T-helper 2 cell (primary cell): ENCODE measurements at places on chromosomes 6 and 20.

DNA sequence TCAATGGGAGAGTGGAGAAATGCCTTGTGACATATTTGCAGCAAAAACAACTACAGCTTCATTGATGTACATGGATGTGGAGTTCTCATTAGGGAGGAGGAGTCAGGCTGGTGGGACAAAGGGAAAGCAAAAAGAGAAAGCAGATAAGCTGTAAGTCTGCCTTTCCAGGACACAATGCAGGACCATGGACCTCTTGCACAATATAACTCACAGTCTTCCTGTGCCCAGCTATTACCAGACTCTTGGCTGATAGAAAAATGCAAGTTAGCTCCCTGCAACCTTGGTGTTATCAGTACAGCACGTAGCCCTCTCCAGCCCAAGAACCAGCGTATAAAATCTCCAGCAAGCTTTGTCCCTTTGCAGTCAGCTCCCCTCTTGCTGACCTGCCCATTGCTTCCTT lies 232.3 kb downstream of the NFATC2 start:
- DNase-seq: no peak

GRCh38 chr6:90397929-90398674 lies 101.5 kb upstream of the BACH2 start:
- DNase-seq: peak; percentile 80

DNA sequence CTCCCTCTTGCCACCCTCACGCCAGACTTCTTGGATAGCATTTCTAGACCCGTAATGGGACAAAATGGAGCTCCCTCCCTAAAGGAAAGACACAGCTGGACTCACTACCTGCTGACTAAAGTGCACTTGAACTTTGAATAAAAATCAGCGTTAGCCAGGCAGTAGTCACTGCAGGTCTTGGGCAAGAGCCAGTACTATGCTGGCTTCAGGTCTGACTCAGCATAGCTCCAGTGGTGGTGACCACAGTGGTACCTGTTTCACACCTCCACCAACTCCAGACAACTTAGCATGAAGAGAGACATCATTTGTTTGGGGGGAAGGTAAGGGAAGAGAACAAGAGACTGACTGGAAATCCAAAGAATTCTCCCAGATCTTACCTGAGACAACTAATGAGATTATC lies 906.8 kb downstream of the GRIK2 start:
- no peak for DNase-seq

DNA sequence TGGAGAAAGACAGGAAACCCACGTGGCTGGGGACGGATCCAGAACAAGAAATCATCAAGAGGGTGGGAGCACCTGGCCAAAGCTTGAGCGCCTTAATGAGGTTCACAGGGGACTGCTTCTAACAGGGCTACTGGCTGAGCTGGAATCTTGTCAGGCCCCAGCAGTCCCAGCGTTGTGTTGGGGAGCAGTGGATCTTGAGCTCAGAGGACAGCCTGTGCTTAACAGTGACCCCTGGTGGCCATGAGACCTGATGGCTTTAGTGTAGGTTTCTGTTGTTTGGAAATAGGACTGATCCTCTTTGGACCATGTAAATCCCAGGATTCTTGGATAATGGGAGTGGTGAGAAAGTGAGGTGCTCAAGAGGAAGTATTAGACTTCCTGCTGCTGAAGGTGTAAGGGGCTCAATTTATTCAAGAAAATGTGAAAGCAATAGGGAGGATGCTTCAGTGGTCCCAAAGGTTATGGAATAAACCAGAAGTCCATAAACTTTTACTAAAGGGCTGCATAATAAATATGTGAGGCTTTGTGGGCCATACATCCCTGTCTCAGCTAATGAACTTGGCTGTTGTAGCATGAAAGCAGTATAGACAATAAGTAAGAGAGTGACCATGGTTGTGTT lies 216.2 kb downstream of the NFATC2 start:
- DNase-seq: peak; percentile 44

GRCh38 chr6:114886670-114887436 lies 544.0 kb upstream of the HS3ST5 start:
- DNase-seq: no peak

DNA sequence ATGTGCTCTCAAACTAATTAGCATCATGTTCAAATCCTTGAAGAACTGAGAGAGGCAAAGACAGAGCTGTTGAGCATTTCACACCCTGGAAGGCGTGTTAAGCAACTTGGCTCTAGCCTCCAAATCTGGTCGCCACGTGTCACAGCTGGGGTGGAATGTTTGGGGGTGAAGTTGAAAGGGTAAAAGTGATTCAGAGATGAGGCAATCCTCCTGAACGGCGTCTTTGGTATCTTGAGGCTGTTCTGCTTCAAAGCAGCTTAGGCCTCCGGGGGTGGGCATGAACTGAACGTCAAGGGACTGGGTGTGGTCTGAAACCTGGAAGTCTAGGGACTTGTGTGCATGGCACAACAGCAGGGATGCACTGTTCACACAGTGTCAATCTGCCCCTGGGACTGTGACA lies 62.3 kb downstream of the TRAM2 start:
- no peak for DNase-seq

DNA sequence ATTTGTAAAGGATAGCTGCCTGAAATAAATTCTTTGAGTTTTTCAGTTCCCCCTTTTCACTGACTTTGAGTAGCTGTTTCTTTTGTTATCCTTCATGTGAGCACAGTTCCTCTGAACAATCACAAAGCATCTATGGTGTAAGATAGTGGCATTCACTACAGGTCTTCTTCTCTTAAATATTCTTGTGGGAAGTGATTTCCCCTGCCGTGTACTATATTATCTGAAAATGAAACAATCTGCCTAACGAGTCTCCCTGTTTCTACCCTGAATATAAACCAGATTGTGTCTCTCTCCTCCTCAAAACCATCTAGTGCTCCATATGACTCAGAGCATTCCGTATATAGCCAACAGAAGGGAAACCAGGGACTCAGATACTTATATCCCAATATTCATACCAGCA lies 380.1 kb upstream of the SOX4 start:
- no peak for DNase-seq

GRCh38 chr20:19835533-19836222 lies 77.6 kb downstream of the RIN2 start:
- DNase-seq: no peak

- DNase-seq: no peak
Observed at GRCh38 chr6:154933181-154933827, 61.8 kb upstream of the TIAM2 start.

GRCh38 chr6:152296648-152297376 lies 340.4 kb downstream of the SYNE1 start:
- DNase-seq: no peak

- no peak for DNase-seq
Observed at GRCh38 chr6:80446454-80447045, 340.1 kb downstream of the BCKDHB start.

- no peak for DNase-seq
Observed at GRCh38 chr6:6220718-6221117, 99.7 kb downstream of the F13A1 start.

DNA sequence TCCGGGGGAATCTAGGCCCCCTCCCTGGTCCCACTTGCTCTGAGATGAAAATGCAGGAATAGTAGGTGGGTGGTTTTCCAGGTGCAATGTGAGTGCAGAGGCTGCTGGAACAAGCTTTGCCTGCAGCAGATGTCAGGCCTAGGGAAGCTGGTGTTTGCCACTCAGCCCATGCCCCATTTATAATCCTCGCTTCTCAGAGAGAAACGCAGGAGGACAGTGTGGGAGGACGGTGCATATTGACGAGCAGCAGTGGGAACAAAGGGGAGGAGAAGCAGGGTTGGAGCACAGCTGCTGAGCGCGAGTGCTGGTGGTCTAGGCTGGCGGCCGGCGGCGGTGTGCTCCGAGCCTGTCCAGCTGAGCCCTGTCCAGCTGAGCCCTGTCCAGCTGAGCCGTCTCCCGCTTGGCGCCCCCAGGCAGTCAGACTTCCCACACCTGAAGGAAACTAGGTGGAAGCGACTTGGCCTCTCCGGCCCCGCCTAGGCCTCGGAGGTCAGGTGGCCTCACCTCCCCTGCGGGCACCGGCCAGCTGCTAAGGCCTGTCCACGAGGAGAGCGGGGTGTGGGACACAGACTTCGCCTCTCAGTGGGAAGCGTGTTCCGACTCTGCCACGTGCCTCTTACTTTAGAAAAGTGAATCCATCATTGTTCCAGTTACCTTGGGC lies 49.7 kb upstream of the FRMD1 start:
- DNase-seq: no peak

DNA sequence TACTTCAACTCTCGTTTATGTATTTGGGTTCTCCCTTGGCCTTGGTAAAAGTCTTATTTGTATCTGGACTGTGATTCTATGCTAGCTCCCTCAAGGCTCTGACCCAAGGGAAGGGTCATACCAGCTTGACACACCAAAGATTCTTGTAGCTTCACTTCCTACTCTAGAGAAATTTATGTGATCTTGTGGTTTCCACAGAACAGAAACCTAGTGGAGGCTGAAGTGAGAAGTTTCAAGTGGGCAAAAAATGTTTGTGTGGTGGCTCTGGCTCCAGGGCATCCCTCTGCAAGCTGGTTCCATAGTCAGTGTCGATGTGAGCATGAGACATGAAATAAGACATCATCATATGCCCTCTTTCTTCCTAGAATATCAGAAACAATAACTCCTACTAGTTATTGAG lies 48.1 kb upstream of the TNFRSF21 start:
- no peak for DNase-seq

DNA sequence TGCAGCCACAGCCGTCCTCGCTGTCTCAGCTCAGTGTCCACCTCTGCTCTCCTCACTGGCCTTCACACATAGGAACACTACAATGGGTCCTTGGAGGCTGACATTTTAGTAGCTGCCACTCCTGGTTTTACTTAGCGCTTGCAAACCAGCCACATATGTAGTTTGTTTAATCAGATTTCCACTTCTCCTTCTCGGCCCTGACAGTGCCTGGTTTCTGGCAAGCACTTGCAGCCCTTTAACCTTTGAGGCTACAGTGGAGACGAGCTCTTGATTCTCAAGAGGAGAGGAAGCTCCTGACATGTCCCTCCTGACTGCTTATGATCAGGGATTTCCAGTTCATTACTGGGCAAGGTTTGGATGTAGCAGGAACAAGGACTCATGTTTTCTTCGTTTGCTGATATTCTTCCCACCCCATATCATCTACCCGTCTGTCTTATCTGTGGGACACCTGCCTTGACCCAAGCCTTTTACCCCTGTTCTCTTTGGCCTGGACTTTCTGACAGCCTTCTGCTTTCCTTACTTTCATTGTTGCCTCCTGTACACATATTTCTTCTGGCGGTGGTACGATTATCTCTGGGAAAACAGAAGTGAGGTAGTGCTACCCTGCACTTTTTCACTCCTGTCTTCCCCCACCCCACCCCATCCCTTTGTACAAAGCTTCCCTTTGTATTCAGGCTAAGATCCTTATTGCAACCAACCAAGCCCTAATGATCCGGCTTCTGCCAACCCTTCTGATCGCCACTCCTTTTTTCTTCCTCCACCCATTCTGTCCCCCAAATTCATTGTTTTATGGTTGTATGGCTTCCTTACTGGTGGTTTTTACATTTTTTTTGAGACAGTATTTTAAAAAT lies 31.2 kb downstream of the CEP43 start:
- DNase-seq: no peak

- DNase-seq: no peak
Observed at GRCh38 chr6:43973357-43973756, 153.9 kb downstream of the MRPL14 start.

GRCh38 chr20:23879811-23880374 lies 345 bp upstream of the CST5 start:
- no peak for DNase-seq

DNA sequence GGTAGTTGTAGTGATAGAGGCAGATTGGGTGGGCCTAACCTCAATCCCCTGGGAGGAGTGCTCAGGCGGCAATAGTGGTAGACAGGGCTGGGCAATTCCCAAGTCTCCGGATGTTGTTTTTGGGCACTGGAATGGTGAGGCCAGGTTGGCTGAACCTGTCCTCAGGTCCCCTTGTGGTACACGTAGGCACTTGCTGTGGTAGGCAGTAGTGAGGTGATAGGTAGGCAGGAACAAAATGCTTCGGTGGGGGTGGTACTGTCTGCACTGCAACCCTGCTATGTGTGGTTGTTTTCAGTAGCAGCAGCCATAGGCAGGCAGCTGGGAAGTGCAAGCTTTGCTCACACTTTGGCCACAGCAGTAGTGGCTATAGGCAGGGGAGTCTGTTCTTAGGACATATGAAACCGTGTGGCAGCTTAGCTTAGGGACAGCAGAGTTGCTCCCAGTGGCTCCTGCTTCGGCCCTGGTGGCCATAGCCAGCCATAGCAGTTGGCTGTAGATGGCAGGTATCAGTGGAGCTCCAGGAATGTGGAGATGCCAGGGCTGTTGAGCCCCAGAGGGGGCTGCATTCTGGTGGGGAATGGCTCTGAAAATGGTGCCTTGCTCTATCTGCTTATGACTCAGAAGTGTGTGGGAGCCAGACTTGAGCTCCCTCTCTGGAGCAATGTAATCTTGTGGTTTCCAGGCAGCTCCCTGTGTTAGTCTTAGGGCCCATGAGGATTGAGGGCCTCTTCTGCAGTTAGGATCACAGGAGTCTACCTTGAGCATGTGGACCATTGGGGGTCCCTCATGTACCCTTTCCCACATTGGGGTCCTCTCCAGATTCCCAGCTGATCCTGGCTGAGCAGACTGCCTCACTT lies 241.8 kb upstream of the BMP2 start:
- DNase-seq: no peak

- no peak for DNase-seq
Observed at GRCh38 chr6:162497389-162497788, 230.2 kb downstream of the PRKN start.

- DNase-seq: peak; percentile 31
Observed at GRCh38 chr20:59571551-59572314, 32.6 kb upstream of the PHACTR3 start.

DNA sequence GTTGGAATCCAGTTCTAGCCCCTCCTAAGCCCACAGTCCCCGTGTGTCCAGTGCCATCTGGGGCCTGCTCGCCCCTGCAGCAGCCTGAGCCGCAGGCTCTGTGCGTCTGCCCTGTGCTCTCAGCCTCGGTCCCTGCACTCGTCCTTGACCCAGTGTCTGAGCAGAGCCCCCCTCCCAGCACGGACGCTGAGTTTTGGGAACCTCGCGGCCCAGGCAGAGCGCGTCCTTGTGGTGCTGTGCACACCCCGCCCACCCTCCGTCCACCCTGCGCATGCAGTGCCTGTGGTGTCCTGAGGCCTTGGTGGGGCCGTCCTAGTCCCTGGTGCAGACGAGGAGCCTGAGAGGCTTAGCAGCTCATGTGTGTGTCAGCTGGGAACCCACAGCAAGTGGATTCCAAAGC lies 31.6 kb downstream of the OSBPL2 start:
- no peak for DNase-seq

DNA sequence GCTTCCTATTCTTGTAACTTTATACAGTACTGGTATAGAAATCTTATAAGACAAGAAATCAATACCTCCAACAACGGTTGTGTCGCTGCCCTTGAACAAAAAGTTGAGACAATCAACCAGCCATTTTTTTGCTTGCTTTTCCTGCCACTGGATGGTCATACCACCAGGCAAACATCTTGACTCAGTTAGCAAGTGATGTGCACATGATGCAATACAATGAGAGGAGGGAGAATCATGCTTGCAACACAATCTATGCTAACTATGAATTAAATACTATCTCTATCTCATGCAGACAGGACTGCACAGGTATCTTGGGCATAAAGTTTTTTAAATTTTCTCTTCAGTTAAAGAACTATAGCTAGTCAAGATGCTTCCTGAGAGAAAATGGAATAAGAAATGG lies 877.7 kb upstream of the CITED2 start:
- no peak for DNase-seq

- DNase-seq: no peak
Observed at GRCh38 chr6:87755708-87756671, 54.0 kb upstream of the AKIRIN2 start.
